ENCODE measurements at places on chromosomes 5 and 9.

GRCh38 chr5:26579712-26580111, 458.7 kb downstream of the CDH9 start:
- no peak for DNase-seq

DNA sequence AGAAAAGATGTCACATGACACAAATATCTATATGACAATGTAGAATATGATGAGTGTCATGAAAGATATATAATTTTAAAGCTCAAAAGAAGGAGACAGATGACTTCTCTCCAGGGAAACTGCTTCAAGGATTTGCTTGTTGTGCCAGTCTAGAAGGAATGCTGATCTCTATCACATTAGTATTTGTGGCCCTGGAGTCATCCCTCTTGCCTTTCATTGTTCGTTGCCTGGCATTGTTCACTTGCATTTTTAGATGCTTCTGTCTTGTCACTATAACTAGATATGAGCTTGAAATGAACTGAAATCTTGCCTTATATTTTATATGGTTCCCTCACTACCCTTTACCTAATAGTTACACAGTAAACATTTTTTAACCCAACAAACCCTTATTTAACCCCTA, 207.5 kb downstream of the ZNF608 start:
- no peak for DNase-seq

- DNase-seq: no peak
Measured at GRCh38 chr9:98318041-98318790, 62.8 kb upstream of the TBC1D2 start.

- DNase-seq: no peak
Measured at GRCh38 chr9:127697575-127697974, 9.2 kb upstream of the CFAP157 start.

DNA sequence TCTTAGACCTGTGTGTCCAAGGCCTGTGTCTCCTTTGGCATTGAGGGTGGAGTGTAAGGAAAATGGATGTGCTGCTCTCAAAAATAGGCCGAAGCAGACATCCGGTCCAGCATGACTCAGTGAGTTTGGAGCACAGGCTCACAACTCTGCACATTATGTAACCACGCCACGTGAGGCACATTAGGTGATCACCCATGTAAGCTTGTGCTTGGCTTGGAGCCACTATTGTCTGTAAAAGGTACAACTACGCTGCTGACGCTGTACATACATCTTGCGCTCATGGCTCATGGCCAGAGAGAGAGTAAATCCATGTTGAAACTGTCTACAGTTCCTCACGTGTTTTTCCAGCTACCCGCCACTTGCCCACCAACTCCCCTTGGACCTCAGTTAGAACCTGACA, 177.5 kb downstream of the PDE4D start:
- DNase-seq: no peak

- no peak for DNase-seq
Measured at GRCh38 chr5:113607361-113607760, 93.9 kb downstream of the YTHDC2 start.

DNA sequence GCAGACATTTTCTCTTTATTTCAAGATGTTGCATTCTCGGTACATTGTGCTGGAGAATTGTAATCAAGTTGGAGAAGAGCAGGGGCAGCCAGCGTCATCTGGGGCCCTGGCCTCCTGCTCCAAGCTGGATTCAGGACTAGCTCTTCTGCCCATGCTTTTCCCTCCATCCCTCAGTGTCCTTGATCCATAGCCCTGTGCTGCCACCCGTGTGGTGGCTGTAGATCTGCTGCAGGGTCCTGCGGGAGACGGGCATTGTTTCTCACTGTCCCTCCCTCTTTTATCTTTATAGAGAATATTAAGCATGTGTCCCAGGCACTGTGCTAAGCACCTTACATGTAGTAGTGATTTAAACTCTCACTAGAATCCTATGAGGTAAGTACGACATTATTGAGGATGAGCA, 60.5 kb upstream of the HAND1 start:
- no peak for DNase-seq

GRCh38 chr9:121860744-121861143, 209.3 kb downstream of the DAB2IP start:
- DNase-seq: no peak

DNA sequence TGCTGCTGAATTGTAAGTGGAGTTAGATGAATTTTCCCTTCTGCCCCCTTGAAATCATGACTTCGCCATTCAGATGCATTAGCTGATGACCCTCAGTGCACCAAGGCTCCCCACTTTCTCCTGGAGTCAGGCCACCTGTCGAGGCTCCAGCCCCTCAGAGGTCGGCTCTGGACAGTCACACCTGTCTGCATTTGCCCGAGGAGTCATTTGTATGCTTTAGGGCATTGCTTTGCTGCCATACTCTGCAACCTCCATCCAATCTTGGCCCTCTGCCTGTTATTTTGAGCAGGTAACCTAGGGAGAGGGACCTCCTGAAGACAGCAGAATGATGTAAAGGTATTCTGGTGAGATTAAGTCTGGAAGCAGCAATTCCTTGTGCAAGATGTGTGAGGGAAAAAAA, 144.8 kb downstream of the MACROH2A1 start:
- no peak for DNase-seq

DNA sequence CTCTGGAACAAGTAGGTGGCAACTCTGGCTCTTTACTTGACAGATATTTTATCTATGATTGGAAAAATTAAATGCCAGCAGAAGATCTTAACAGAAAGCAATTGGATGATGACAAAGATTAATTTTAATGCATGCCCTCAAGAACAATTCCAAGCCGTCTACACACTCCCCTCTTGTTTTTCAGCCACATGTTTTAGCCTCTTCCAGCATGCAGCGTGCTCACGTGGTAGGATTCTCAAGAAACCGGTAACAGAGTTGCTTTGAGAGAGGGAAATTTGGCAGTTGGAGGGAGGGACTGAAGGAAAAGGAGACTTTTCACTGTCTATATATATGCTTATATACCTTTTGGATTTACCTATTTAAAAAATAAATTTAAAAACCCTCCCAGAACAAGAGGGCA, 48.3 kb upstream of the FANCC start:
- no peak for DNase-seq

- DNase-seq: no peak
Measured at GRCh38 chr5:137155261-137156000, 343.7 kb downstream of the SPOCK1 start.

DNA sequence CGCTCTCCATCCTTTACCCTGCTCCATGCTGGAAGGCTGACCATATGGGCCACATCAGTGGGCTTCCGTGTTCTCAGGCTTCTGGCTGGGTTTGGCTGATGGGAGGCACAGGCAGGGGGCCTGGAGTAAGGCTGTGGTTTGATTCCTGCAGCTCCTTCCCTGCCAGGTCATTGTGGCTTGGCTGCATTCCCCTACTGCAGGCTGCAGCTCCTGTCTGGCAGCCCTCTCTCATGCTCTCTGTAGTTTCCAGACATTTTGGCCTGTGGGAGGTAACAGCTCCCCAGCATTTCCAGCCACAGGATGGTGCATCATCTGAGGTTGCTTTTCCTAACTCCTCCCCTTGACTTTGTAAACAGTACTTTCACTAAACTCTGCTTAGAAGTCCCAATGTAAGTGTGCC, 102.0 kb upstream of the PTPN3 start:
- DNase-seq: no peak

- DNase-seq: no peak
Measured at GRCh38 chr9:96150324-96151227, 151.4 kb downstream of the HSD17B3 start.

GRCh38 chr5:175214152-175214551, 229.8 kb downstream of the DRD1 start:
- no peak for DNase-seq

GRCh38 chr9:126756238-126756637, 48.6 kb upstream of the ZBTB43 start:
- no peak for DNase-seq

- DNase-seq: no peak
Measured at GRCh38 chr9:126507318-126508109, 106.2 kb upstream of the LMX1B start.

- no peak for DNase-seq
Measured at GRCh38 chr5:42268630-42269029, 154.6 kb upstream of the GHR start.

DNA sequence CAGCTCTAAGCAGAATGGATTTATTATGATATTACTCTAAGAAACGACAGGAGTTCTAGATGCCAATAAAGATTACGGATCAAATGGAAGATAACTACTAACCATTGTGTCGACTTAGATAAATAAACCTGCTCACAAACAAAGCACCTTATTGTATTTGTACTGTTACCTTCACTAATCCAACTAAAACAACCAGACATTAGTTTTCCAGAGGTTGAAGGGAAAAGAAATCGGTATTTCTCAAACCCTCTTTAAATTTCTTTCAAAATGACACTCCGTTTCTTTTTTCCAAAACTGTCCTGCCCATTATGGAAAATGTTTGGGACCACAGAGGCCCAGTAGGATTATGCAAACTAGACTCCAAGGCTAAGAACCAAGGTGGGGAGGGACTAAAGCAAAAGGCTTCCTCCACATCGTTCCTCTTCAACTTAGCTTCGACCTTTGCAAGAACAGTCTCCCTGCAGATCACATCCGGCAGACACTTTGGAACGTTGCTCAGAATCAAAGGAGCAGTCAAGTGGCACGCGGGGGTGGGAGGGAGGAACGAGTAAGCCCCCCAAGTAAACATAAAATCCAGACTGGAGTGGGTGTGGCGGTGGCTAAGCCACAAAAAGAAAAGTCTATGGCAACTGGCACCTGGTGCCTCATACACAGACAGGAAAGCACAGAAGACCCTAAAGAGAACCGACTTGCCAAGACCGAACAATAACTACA, 2.7 kb downstream of the MLLT3 start:
- DNase-seq: no peak

DNA sequence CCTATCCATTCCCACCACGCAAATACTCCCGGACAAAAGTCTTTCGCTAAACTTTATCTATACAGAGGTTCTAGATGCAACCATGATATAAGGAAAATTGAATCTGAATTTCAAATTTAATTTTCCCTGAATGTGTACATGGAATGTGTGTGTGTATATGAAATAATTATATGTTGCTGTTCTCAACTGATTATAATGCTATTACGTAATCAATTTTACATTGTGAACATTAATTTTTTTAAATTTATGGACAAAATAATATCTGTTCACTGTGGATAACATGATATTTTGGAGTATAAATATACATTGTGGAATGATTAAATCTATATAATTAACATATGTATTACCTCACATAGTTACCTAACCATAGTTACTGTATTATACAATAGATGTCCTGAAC, 1250.6 kb downstream of the EFNA5 start:
- no peak for DNase-seq

GRCh38 chr5:95728494-95729114, 2.5 kb upstream of the RHOBTB3 start:
- no peak for DNase-seq

DNA sequence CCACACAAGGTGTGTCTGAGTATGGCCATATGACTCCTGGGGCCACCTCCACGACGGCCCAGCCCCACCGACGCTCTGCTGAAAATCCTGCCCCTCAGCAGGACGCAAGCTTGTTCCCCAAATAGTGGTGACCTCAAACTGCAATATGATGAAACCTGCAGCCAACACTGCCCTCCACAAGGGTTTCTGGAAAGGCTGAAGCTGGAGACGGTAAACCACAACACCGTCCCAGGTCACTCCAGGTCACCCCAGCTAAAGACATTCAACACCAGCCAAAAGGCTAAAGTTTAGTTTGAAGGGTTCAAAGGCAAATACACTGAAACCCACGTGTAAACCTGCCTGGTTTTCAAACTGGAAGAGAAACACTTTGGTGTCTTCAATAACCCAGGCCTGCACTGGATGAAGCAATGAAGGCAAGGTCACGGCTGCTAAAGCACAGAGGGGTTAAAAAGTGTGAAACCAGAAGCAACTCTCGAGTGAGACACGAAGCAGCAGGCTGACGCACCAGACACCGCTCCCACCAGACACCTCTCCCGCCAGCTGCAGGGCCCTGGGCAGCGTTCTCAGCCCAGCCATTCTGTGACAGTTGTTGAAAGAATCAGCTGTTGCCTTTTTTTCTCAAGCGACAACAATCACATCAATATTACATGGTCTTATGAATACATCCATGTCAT, 1.8 kb upstream of the LHX3 start:
- DNase-seq: no peak

DNA sequence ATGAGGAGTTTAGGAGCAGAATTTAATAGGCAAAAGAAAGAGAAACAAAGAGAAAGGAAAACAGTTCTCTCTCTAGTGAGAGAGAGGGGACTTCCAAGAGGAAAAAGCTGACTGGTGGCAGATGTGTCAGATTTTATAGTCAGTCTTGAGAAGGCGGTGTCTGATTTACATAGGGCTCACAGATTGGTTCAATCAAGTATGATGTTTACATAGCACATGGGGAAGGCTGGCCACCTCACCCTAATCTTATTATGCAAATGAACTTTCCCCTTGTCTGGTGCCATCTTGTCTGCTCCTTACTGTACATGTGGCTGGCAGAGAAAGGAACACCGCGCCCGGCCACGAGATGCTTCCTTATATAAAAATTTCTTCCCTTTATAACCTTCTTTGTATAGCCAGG, 24.7 kb downstream of the UNC13B start:
- DNase-seq: no peak
